ENCODE measurements at places on chromosomes 11 and 22.

DNA sequence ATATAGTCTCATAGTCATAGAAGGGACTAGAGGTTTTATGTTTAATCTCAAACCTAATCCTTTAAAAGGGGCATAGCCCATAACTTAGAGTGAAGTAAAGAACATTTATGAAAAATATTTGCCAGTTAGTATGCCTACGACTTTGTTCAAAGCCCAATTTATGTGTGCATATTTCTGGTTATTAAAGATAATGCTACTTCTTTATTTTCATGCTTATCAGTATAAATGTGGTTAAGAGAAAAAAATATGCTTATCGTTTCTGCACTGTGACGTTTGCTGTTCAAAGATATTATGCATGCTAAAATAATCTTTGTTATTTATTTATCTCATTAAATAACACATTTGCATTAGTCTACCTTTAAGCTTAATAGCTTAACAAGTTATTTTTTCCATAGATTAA lies 343.9 kb downstream of the DYNC2H1 start:
- no peak for DNase-seq

- peak; percentile 24 for DNase-seq
Measured at GRCh38 chr22:37818409-37819104, 4.6 kb upstream of the GALR3 start.

DNA sequence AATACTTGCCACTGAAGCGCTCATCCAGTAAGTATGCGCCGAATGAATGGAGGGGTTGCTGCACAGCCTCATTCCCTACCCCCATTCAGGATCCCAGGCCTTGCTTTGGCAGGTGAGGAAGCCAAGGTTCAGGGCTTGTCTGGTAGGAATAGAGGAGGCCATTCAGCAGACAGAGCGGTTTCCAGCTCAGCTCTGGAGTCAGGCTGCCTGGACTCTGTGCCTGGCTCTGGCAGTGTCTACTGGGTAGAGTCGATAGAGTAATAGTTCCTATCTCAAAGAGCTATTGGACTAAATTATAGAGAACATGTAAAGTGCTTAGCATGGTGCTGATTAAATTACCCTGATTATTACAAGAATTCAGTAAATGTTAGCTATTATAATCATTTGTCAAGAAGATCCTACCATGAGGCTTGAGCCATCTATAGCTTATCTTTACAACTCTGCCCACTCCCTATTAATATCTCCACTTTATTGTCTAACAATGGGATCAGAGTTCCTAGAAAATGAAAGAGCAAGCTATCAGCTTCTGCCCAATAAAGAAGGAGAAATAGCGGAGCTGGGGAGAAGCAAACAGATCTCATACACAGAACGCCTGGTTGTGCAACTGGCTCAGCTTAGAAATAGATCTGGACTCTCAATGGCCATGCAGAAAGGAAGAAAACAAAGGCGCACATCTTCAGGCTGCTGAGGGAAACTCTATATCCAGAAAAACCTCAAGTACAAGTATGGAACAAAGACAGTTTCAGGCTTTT lies 6.6 kb upstream of the SNX32 start:
- DNase-seq = no peak

DNA sequence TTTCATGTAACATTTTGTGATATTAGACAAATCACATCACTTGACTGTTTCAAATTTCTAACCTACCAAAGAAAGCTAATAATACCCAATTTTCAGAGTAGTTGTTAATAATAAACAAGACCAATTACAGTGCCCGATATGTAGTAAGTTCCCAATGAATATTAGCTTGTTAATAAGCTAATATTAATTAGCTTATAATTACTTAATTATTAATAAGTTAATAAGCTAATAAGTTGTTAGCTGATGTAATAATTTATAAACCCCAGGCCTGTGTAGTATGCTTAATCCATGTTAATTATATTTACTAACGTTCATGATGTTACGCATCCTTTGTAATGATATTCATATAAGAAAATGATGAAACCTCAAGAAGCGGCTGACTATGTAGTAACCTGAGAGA lies 643.8 kb upstream of the KIRREL3 start:
- no peak for DNase-seq

DNA sequence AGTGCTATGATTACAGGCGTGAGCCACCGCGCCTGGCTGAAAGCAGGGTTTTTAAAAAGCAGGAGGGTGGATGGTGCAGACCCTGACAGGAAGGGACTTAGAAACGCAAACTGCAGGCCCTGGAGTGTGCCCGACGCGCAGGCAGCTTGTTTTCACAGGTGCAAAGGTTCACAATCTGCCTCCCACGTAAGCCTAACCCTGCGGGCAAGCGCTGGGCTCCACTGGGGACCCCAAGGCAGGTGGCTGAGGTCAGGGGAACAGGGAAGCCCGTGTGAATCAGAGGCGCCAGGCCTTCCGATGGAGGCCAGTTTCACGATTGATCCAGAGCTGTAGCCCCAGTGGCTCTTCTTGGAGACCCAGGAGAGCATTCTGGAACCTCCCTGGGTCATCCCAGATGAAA lies 256.3 kb downstream of the BRD1 start:
- DNase-seq = no peak

DNA sequence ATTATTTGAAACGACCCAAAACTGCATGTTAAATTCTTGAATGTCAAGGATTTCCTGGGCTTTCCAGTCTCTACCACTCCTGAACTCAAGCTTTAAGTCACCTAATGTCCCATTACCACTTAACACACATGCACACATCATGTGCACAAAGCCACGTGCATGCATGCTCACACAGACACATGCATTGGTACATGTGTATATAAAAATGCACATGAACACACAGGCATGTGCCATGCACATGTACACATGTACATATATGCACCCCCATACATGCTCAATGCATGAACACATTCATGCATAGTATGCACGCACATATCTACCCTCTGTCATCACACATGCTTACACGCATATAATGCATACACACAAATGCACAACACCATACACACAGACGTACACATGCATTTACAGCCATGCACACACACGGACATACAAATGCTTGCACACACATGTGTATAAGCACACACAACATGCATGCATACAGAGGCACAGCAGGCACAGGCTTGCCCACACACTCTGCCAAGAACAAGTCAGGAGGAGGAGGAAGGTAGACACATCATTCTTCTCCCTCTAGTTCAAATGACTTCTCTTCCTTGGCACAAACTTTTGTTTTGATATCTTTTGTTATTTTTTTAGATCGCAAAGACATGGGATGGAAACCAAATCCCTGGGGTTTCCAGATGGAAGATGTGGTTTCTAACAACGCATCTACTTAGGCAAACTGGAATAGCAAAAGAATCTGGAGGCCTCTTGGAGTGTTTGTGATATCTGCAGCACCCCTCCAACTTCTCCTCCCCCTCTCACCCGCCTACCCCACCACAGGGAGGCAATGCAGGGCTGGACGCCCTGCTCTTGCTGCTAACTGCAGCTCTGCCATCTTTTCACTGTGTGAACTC lies 24.6 kb downstream of the RASD2 start:
- no peak for DNase-seq

DNA sequence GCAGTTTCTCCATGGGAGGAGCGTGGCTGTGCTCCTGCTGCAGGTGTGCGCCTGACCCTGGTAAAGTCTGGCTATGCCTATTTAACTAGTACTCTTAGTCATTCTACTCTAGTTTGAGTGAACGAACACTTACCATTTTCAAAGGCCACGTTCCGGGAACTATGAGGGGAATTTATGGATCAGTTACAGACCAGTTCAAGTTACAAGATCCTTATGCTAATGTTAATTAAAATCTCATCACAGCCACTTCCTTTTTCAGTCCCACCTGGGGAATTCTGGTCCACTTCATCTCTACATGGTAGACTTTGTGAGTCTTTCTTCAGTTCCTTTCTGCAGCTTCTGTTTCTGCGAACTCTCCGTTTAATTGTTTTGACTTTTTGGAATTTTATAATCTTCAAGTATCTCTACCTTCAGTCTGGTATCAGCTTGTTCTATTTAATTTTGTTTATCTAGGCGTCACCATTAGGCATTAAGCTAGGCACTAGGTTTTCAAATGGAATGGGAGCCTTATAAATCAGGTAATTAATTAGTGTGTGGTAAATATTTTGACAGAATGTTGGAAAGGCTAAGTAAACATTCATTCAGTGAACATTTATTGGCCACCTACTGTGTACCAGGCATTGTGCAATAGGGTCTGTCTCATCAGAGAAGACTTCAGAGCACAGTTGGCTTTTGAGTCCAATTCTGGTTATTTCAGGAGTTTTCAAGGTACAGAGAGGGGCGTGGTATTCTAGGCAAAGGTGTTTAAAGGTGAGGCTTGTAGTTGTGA lies 78.9 kb downstream of the GRK3 start:
- DNase-seq = no peak

DNA sequence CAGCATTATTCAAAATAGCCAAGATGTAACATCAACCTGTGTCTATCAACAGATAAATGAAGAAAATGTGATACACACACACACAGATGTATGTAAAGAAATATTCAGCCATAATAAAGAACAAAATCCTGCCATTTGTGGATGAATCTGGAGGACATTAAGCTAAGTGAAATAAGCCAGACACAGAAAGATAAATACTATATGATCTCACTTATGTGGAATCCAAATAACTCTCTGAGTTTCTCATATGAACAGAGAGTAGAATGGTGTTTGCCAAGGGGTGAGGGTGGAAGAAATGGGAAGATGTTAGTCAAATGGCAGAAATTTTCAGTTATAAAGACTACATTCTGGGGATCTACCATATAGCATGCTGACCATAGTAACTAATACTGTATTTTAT lies 224.2 kb downstream of the GUCY1A2 start:
- no peak for DNase-seq

- no peak for DNase-seq
Measured at GRCh38 chr11:111698852-111699559, 67.2 kb downstream of the PPP2R1B start.

DNA sequence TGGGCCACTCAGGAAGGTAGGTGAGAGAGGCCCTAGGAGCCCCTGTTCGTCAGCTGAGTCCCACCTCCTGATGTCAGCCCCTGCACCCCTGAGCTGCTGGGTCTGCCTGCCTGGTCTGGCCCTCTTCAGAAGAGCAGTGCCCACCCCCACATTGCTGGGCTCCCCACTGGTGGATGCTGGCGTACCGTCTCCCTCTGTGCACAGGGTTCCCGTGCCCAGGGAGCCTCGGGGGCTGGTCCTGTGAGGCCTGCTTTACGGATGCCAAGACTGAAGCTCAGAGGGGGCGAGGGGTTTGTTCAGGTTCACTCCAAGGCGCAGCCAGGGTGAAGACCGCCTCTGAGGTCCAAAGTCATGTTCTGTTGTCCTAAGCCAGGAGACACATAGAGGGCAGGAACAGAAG lies 44.7 kb upstream of the GCAT start:
- no peak for DNase-seq

- DNase-seq = no peak
Measured at GRCh38 chr11:96227244-96227643, 115.8 kb downstream of the MAML2 start.

- DNase-seq = no peak
Measured at GRCh38 chr11:76243193-76243956, 37.1 kb upstream of the WNT11 start.
